Cardiac fibroblast (primary cell): ENCODE measurements at places on chromosomes 1 and 21.

DNA sequence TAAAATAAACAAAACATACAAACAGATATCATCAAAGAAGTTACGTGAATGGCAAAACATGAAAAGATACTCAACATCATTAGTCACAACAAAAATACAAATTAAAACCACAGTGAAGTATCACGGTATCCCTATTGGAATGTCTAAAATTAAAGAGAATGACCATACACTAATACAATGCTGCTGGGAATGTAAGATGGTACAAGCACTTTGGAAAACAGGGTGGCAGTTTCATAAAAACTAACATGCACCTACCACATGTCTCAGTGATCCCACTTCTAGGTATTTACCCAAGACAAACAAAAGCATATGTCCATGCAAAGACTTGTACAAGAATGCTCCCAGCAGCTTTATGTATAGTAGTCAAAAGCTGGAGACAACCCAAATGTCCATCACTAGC, 69.1 kb downstream of the HSF2BP start:
- peak; percentile 91 for DNase-seq

DNA sequence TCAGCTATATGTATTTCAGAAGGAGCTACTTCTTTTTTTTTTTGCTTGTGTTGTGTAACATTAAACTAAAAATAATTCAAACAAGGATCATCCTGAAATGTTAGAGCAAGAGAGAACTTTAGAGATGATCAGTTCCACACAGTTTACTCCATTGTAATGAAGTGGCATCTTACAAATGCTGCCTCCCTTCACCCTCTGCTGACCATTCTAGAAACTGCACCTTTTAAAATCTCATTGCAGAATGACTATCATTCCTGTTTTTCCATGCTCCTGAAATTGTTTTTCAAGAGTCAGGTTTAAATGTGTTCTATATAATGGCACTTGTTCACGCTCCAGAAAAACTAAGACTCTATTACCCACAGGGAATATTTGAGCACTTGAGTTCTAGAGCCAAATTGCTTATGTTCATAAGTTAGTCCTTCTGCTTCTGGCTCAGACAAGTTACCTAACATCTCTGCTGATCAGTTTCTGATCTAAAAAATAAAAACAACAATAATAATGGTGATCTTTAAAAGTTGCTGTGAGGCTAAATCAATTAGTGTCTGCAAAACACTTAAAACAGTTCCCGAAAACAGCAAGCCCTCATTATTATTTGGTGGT, 21.5 kb upstream of the SLC44A5 start:
- peak; percentile 58 for DNase-seq

- DNase-seq: no peak
These were observed 27.1 kb upstream of the LRRC38 start for GRCh38 chr1:13540866-13541265.

GRCh38 chr1:208090388-208091301, 153.5 kb downstream of the PLXNA2 start:
- DNase-seq: peak; percentile 43

GRCh38 chr1:84736944-84737343, 46.7 kb upstream of the SSX2IP start:
- no peak for DNase-seq

DNA sequence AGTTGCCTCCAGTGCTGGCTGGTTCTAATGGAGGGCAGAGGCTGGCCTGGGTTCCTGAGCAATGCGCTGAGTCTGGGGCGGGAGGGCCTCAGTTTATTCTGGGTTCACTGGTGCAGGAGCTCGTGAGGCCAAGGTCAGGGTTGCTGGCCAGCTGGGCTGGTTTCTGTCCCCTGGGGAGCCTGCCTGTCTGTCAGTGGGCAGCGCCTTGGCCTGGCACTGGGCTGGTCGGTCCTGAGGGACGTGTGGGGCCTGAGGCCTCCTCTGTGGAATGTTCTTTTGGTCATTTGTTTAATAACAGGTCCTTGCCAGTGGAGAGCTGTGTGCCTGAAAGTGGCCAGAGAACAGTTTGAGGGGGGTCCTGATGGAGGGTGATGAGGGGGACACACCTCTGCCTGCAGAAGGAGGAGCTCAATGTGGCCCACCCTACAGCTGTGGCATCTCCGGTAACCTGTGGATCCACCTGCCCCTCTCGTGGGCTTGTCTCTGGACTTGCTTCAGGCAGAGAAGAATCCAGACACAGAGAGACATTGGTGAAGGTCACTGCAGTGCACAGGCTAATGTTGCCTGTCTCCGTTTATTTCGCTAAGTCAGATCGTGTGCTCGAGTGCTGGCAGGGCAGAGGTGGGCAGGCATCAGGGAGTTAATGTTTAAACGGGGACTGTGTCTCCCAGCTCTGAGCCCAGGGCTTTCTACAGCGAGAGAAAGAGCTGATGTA, 34.6 kb downstream of the COQ8A start:
- peak; percentile 36 for DNase-seq

DNA sequence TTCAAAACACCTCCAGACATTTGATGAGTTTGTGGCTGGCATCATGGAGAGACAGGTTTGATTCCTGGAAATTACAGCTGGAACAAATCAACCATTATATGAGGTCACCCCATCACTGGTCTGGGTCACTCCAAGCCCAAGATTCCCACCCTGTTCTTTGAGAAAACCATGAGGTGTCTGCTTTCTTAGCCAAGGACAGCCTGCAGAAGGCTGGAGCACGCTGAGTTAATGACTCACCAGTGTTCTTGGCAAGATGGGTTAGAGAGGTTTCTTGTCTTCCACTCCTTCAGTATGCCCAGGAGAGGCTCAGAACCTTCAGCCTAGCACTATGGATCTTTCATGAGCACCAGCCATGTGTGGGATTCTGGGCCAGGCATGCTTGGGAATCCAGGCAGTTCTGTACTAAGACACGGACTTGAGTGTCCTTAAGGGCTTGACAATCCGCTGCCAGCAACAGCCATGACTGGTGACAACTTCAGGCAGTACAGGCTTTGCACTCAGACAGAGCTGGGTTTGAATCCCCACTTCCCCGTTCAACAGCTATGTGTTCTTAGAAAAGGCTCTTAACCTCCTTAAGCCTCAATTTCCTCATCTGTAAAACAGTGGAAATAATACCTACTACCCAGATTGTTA, 43.9 kb downstream of the GRHL3 start:
- DNase-seq: peak; percentile 94

GRCh38 chr1:85624361-85624760, 43.8 kb downstream of the CCN1 start:
- no peak for DNase-seq

- peak; percentile 43 for DNase-seq
These were observed 46.3 kb downstream of the DOP1B start for GRCh38 chr21:36202726-36203602.

GRCh38 chr1:22415489-22415888, 36.2 kb upstream of the ZBTB40 start:
- no peak for DNase-seq

DNA sequence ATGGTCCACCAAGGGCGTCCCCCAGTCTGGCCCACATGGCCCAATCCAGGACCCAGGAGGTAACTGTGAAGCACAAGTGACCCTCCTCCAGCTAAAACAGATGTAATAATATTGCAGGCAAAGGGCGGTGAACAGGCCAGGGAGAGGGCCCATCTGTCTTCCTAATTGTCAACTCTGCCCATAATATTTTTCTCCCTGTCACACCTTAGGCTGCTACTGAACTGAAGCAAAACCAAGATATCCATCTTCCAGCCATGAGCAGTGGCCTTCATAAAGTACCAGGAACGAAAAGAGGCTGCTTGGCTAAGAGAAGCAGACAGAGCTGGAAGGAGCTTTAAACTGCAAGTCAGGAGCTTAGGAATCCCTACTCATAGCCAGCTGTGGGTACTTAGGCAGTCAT, 3.1 kb downstream of the KANK4 start:
- no peak for DNase-seq

DNA sequence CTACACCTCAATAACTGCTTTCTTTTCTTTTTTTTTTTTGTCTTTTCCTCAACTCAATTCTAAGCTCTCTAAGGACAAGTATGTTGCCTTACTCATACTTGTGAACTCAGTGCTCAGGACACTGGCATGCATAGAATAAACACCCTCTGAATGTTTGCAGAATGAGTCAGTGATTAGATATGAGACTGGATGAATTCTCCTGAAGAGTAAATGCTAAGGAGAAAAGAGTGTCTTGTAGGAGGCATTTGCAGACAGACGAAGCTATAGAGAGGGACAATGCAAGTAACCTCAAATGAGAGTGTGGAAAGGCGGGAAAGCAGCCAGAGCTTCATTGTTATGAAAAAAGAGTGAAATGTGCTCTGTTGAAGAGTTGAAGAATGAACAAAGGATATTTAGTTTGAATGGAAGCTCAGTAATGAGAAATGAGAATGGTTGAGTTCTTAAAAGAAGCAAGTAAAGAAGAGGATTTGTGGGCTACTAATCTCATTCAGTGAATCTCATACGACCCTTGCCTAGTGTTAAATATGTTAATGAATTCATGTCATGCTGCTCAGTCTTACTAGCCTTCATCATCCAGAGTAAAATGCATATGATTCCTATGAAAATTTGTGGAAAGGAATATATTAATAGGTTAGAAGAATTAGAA, 166.1 kb upstream of the DPYD start:
- DNase-seq: peak; percentile 99

DNA sequence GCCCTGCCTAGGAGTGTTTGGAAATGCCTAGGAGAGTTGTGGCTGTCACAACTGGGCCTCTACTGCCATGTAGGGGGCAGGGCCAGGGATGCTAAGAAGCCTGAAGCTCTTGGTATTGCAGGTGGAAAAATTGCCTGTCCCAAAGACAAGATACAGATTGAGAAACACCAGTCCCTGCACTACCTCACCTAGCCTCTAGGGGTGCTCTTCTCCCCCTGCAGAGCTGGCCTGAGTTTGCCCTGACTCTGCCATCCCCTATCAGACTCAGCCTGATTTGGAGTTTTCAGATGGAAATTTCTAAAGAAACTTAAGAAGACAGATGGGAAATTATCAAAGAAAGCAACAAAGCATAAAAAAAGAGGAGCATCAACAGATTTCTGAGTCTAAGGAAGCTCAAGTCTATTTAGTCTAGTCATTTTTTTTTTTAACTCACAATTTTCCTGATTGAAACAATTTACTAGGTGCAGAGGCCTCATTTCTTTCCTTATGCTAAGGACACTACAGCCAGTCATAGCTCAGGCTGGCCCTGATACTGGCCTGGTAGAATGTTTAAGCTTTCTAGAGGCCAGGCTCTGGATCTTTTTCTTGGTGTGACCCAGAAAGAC, 61.4 kb upstream of the LRRN2 start:
- peak; percentile 55 for DNase-seq

GRCh38 chr1:147217141-147217540, 8.0 kb downstream of the FMO5 start:
- no peak for DNase-seq

GRCh38 chr1:182139496-182139895, 78.0 kb upstream of the ZNF648 start:
- no peak for DNase-seq

- DNase-seq: peak; percentile 60
These were observed 146.7 kb upstream of the C1orf105 start for GRCh38 chr1:172273647-172274396.

DNA sequence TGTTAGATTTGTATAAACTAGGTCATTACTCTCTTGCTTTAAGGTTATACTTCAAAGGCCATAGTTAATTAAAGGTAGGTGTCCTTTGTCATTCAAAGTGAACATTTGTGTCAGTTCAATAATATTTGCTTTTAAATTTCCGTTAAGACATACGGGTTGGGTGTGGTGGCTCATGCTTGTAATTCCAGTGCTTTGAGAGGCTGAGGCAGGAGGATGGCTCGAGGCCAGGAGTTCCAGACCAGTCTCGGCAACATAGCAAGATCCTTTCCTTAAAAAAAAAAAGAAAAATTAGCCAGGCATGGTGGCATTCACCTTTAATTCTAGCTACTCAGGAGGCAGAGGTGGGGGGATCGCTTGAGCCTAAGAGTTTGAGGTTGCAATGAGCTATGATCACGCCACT, 80.4 kb downstream of the KIF26B start:
- DNase-seq: peak; percentile 45

GRCh38 chr1:43586136-43586731, 55.6 kb downstream of the PTPRF start:
- DNase-seq: no peak

- DNase-seq: no peak
These were observed 116.7 kb downstream of the XCL2 start for GRCh38 chr1:168427051-168427450.

- no peak for DNase-seq
These were observed 68.6 kb downstream of the GNG12 start for GRCh38 chr1:67764633-67765032.

GRCh38 chr1:168833801-168834224, 104.8 kb upstream of the DPT start:
- DNase-seq: no peak

DNA sequence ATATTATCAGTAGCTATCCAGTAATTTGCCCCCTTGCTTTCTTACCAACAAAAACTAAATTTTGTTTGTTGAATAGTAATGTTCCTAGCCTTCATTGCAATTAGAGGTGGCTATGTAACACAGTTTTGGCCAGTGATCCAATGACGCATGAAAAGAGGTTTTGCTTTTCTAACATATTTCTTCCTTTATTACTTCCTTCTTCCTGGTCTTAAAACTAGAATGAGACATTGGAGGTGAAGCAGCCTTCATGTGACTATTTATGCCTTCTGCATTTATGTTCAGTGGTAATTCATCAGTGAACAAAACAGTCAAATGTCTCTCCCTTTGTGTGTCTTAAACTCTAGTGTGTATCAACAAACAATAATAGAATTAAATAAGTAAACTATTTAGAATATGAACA, 35.5 kb downstream of the LRIF1 start:
- DNase-seq: no peak

DNA sequence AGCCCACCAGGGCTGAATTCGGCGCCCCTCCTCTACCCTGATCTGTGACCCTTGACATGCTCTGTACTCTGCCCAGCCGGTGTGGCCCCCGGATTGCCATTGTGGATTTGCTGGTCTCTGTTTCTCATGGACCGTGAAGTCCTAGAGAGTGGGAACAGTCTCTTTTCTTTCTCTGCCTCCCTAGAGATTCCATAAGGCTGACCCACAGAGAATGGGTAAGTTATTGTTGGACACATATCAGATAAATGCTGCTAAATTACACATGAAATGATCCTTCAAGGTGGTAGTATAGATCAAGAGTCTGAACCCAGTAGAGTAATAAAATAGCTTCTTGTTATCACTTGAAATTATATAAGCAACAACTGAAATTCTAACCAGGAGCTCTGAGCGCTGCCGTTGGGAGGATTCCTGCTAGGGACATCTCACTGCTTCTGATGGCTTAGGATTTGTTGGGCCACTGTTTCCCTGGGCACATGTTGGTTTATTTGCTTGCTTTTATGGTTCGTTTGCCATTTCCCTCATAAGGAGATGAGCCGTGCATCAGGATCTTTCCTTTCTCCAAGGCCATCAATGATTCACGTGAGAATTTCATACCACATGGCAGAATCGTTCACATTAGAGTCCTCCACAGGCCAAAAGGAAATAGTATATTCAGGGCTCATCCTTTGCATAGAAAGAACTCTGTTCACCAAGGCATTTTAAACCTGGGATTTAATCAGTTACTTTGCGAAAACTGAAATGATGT, 111.9 kb downstream of the ZBTB18 start:
- DNase-seq: peak; percentile 58

DNA sequence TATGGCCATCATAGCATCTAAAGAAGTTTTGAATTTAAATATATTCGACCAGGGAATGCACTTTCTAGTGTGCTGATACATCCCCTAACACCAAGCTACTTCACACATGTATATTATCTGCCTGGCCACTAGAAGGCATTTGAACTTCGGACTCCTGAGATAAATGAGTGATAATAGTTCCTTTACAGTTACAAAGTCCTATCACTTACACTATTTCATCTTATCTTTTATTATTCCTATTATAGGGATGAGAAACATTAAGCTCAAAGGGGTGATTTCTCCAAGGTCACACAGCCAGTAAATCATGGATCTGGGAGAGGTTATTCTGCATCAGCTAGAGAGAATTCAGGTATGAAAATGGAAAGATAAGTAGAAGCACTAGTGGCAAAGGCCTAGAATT, 40.3 kb downstream of the GPATCH2 start:
- no peak for DNase-seq
